ENCODE measurements at places on chromosomes 1 and 21.

- no peak for DNase-seq
Observed at GRCh38 chr1:112450773-112451172, 54.8 kb downstream of the CTTNBP2NL start.

- no peak for DNase-seq
Observed at GRCh38 chr1:90707363-90707710, 9.8 kb downstream of the BARHL2 start.

- DNase-seq: peak; percentile 27
Observed at GRCh38 chr1:163361123-163361934, 39.6 kb downstream of the NUF2 start.

GRCh38 chr1:153343040-153343681 is 5.5 kb downstream of the PGLYRP4 start:
- DNase-seq: no peak

GRCh38 chr1:112991402-112992120 is 35.6 kb upstream of the SLC16A1 start:
- DNase-seq: no peak

GRCh38 chr1:97377432-97378034 is 543.3 kb downstream of the DPYD start:
- DNase-seq: no peak

GRCh38 chr1:212928323-212929291 is 21.7 kb upstream of the VASH2 start:
- no peak for DNase-seq

DNA sequence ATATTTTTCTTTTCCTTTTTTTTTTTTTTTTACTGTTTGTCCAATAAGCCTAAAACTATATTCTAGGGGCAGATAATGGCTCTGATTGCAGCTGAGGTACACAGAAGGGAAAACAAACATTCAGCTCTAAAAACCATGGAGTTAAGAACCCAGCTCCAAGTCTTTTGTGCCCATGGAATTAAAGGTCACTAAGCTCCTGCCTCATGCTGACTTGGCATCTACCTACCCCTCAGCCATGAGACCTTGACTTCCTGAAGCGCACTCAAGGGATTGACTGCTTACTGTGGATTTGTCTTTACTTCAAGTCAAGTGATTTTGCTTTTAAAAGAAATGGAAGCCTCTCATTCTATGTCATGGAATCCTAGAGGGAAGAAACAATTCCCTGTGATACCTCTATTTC is 192.3 kb downstream of the AMY1C start:
- DNase-seq: no peak

DNA sequence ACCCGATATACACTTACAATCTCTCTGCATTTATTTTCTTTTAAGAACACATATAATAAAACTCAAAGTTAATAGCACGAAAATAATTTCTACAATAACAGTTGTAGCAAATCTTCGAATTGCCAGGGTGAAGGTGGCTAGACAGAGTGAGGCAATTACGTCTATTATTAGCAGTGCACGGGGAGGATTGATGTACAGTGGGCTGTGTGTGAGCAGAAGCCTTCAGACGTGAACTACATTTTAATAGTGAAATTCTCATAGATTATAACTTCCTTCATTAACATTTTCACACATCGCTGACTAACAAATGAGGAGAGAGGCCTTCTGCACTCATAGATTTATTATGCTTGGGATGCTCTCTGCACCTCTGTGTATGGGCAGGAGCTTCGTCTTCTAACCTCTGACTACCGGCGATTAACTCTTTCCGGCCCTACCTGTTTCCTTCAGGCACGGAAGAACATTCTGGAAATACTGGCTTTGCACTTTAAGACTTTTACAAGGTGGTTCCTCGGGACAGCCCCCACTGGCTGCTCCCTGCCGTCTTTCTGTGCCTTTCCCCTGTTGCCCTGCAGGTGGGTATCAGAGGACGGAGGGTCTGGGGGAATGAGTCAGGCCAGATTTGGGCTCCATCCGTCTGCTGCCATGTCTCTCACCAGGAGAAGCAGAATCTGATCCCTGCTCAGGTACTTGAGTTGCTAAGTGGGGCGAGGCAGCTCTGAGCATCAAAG is 200.5 kb downstream of the CAMTA1 start:
- no peak for DNase-seq

GRCh38 chr1:201542309-201543035 is 3.5 kb downstream of the NAV1 start:
- DNase-seq: no peak

DNA sequence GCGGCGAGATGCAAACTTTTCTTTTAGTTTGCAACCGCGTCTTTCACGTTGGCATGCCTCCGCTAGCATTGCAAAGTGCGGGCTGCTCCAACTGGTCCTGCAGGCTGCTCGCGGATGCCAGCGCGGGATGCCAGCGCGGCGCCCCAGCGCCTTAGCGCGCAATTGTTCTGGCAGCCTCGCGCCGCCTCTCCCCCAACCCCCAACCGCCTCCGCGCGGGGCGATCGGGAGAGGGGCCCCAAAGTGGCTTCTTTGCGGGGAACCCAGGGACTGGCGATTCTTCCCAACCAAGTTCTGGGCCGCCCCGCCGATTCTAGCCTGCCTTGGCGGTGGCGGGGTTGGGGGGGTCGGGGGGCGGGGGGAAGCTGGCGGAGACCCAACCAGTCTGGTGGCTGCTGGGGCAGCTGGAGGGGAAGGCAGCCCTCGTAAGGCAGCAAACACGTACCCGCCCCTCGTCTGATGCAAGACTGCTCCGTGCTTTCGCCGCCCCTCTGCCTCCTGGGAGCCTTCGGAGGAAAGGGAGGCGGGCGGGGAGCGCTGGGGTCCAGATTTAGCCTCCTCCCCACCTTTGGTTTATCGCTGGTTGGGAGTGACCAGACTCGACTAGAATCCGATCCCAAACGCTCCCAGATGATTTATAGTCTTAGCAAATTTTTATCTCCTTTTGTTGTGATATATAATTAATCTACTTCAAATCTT is 756 bp downstream of the PHGDH start:
- peak; percentile 42 for DNase-seq

DNA sequence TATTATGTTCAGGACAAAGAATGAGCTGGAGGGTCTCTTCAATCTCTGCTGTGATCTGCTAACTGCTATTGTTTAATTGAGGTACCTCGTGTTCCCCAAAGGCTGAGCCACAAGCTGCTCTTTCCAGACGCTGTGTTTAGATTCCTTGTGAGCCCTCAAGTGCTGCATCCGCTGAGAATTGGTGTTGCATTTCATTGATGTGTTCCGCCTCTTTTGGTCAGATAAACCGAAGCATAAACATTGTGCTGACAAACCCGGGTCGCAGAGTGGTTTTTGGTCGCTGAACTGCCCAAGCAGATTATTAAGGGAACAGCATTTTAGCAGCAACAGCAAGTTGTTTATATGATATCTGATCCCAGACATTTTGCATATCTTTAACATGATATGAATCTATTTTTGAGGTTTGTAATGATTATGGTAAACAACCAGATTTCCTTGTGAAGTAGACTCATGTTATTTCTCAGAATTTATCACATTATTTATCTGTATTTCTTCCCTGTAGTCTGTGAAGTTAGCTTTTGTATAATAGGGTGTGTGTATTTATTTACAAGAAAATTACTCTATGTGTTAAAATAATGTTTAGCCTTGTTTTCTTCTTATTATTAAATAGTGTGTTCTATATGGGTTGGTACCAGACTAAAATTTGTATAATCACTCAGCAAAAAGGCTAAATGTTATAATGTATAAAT is 217.2 kb upstream of the C1orf105 start:
- peak; percentile 10 for DNase-seq

DNA sequence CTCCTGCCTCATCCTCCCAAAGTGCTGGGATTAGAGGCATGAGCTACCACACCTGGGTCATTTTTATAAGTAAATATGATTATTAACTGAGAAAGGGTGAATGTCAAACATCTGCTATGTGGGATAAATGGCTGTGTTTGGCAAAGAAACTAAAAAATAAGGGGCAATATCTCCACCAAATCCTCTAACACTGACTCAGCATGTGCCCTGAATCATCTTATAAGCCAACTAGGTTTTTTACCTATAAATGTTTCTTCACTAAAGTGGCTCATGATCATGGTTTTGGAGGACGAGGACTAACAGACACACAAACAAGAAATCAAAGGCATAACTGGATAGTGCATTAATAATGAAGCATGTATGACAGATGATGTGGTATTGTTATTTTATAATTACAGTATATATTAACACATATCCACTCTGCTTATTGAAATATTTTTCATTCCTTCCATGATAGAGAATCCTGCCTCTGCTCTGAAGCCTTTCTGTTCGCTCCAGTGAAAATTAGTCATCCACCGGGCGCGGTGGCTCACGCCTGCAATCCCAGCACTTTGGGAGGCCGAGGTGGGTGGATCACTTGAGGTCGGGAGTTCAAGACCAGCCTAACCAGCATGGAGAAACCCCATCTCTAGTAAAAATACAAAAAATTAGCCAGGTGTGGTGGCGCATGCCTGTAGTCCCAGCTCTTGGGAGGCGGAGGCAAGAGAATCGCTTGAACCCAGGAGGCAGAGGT is 11.7 kb upstream of the ARHGAP29 start:
- DNase-seq: no peak

GRCh38 chr1:156852418-156852874 is 6.5 kb downstream of the INSRR start:
- peak; percentile 76 for DNase-seq

DNA sequence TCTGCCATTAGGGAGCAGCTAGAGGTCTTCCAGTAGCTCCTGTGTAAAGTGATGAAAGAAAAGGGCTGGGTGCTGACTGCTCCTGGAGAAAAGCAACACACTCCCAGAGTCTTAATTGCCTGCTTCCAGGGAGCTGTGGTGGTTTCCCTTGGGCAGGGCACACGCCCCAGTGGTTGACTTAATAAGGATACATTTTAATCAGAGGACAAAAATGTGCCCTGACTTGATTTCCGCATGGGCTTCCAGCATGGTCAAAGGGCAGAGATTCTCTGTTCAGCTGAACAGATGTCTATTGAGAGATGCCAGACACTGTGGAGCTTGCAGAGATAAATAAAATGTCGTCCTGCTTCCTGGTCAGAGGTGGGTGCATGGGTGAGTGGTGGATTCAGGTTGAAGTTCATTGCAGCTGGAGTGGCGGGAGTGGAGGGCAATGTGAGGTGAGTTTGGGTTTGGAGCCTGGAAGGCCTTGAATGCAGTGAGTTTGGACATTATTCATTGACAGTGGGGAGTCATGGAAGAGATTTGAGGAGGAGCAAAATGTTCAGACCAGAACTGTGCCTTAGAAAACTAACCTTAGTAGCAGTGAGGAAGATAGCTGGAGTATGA is 16.0 kb downstream of the QSOX1 start:
- no peak for DNase-seq

GRCh38 chr1:40756523-40756922 is 27.1 kb upstream of the KCNQ4 start:
- DNase-seq: no peak

- no peak for DNase-seq
Observed at GRCh38 chr1:183195142-183195574, 9.1 kb downstream of the LAMC2 start.

DNA sequence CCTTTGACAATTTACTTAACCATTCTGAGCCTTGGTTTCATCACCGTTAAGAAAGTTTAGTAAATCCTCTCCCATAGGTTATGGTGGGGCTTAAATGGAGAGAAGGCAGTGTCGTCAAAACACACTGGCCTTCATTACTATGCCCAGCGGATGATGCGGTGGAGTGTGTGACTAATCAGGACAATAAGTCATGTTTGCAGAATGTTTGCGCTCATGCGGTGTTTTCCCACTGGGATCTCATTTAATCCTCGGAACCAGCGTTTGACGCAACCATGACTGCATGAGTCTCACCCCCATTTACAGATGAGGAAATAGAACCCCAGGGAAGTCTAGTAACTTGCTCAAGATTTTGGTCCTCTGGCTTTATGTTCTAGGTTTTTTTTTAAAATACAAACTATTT is 17.5 kb downstream of the SLC26A9 start:
- DNase-seq: no peak

GRCh38 chr1:9037476-9038337 is 11.5 kb upstream of the SLC2A7 start:
- DNase-seq: no peak

GRCh38 chr1:52633291-52633754 is 355 bp downstream of the SHISAL2A start:
- no peak for DNase-seq

DNA sequence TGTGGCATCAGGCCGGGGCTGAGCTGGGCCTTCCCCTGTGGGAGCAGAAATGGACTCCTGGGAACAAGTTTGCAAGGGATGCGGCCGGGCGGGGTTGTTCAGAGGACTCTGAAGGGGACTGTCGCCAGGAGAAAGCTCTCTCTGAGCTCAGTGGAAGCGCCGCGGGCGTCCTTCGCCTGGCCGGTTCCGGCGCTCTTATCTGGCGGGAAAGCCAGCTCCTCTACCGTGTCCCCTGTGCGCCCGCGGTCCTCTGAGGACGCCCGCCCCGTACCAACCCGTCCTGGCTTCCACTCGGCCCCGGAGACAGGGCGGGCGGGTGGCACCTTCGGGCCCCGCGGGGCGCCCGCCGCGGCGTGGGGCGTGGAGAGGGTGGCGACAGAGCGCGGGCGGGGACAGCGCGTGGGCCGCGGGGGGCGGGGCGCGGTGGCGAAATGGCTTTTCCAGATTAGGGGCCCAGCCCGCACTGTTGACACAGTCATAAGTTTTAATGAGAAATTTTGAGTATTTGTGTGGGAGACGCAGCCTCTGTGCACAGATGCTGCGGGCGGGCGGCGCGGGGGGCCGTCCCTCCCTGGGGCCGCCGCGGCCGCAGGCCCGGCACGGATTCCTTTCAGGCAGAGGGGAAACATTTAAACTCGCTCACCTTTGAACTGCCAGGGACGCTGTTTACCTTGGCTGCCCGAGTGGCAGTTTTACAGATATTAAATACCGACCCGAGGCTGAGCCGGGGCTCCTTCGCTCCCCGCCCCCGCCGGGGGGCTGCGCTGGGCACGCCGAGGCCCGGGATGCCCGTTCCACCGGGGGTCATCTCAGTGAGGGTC is 70.2 kb downstream of the FOXD2 start:
- DNase-seq: no peak

DNA sequence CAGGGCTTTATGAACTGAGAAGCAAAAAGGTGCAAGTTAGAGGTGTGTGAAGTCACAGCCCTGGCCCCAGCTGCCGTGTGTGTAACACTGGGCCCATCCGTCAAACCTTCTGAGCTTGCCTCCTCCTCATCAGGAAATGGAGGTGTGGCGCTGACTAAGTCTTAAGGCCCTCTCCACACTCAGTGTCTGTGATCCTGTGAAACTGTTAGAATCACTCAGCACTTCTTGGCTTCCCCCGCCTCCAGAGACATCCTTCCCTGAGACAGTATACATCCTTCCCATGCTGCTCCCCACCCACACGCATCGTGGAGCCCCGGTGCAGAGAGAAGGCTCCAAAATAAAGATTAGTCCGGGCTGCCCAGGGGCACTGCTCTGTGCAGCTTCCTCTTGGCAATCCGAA is 33.3 kb downstream of the LRP8 start:
- no peak for DNase-seq

DNA sequence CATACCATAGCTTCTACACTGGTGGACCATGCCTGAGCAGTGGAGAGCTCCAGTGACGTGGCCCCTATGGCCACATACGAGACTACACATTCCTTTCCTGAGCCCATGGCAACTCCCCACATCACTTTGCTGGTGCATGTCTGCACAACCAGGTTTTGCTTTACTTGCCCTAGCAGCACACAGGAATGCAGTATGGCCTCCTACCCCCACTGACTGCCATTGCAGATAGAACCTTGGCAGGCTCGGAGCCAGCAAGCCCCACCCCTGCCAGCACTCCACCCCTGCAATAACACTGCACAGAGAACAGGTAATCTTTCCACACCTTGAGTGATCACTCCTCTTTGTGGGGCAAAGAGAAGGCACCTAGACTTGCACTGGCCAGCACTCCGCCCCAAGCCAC is 531.9 kb upstream of the CAMK1G start:
- DNase-seq: no peak
